ENCODE measurements at places on chromosomes 1 and 21. TPM values are rescaled to one million over a fixed set of nuclear protein-coding genes. Genes with fewer than 3 reads are reported as not detected.

The TNFRSF14 gene
- 49.2 TPM for total RNA-seq

The MYOC gene
- total RNA-seq = 87.6 TPM

The OPTC gene
- total RNA-seq = not detected

The RALGPS2 gene
- 22.8 TPM for total RNA-seq

The VASH2 gene
- total RNA-seq = 8.3 TPM

The METTL13 gene
- 20.0 TPM for total RNA-seq

The VANGL2 gene
- total RNA-seq = 2.3 TPM

The DMRTA2 gene
- not detected for total RNA-seq

The TNN gene
- under 0.01 TPM for total RNA-seq

The NBPF6 gene
- total RNA-seq = not detected

The MASP2 gene
- not detected for total RNA-seq

The TRIM67 gene
- 0.42 TPM for total RNA-seq

The EPHX1 gene
- 99.0 TPM for total RNA-seq

The URB2 gene
- 7.8 TPM for total RNA-seq

The SAMSN1 gene
- 2.9 TPM for total RNA-seq

The SMPDL3B gene
- not detected for total RNA-seq

The OLFML3 gene
- 109 TPM for total RNA-seq

The MIXL1 gene
- total RNA-seq = not detected

The USH2A gene
- under 0.01 TPM for total RNA-seq

The NPPA gene
- total RNA-seq = not detected

The CELA2B gene
- not detected for total RNA-seq

The ATP1A4 gene
- not detected for total RNA-seq

The PROK1 gene
- total RNA-seq = not detected

The SGIP1 gene
- 13.0 TPM for total RNA-seq

The TEX38 gene
- not detected for total RNA-seq

The SLC35F3 gene
- total RNA-seq = not detected

The GPR3 gene
- 4.5 TPM for total RNA-seq

The DTL gene
- 0.17 TPM for total RNA-seq

The HUNK gene
- 0.99 TPM for total RNA-seq

The TRIM63 gene
- not detected for total RNA-seq

The SLC37A1 gene
- total RNA-seq = 5.4 TPM

The PIGM gene
- total RNA-seq = 4.6 TPM

The TINAGL1 gene
- 354 TPM for total RNA-seq

The GIPC2 gene
- total RNA-seq = 8.7 TPM

The AIRE gene
- not detected for total RNA-seq

Measured in esophagus muscularis mucosa (tissue), 4 donors.